Caki2 (cell line): ENCODE measurements at places on chromosomes 12 and 14.

DNA sequence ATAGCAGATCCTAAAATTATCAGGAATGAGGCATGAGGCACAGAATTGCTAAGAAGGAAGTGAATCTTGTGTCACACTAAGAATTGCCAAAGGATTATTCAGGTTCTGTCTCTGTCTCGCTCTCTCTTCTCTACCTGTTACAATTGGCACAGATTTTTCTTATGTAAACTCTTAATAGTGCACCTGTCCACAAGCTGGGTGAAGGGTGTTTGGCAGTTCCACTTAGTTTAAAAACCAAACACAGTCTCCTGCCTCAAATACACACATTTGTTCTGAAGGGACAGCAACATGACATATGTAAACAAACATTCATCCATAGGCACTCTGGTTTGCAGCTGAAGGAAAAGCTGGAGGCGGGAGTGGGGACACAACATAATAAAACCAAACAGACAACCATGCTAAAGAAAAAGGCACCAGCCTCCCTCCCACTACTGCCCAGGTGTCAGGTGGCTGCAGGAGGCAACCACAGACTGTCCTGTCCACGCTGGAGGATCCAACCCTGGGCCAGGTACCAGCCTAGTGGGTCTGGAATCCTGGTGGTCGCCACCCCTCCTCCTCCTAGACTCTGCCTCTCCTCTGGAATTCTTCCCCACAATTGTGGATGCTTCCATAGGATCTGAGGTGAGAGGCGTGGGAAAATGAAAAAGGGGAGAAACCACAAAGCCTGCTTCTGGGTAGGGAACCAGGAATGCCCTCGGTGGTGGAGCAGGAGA is 81.2 kb downstream of the TMEM260 start:
- no peak for DNase-seq

- no peak for DNase-seq
These were observed 9.9 kb upstream of the CEP83 start for GRCh38 chr12:94469522-94469921.

GRCh38 chr12:116749884-116750283 is 11.8 kb downstream of the RNFT2 start:
- no peak for DNase-seq

DNA sequence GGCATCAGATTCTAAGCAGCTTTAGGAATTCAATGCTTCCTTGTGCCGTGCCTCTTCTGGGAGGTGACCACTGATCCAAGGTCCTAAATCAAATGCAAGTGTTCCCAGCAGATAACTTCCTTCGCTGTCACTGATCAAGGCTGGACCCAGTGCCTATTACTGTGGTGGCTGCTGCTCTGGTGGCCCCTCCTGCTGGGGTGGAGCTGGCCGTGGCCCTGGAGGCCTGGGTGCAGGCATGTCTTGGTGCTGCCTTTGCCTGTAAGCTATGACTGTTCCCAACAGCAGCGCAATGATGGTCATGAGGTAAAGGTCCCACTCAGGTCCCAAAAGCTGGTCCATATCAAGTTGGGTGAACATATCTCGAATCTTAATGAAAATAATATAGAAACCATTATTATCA is 56.8 kb downstream of the SEL1L start:
- no peak for DNase-seq

DNA sequence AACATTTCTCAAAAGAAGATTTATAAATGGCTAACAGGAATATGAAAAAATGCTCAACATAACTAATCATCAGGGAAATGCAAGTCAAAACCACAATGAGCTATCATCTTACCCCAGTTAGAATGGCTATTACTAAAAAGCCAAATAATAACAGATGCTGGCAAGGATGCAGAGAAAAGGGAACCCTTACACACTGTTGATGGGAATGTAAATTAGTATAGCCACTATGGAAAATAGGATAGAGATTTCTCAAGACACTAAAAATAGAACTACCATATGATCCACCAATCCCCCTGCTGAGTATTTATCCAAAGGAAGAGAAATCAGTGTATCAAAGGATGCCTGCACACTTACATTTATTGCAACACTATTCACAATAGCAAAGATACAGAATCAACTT is 58.3 kb downstream of the GUCY2C start:
- no peak for DNase-seq

- DNase-seq = no peak
These were observed 17.3 kb upstream of the CHGA start for GRCh38 chr14:92905667-92906066.

GRCh38 chr14:21136024-21136423 is 19.8 kb downstream of the OR5AU1 start:
- no peak for DNase-seq

DNA sequence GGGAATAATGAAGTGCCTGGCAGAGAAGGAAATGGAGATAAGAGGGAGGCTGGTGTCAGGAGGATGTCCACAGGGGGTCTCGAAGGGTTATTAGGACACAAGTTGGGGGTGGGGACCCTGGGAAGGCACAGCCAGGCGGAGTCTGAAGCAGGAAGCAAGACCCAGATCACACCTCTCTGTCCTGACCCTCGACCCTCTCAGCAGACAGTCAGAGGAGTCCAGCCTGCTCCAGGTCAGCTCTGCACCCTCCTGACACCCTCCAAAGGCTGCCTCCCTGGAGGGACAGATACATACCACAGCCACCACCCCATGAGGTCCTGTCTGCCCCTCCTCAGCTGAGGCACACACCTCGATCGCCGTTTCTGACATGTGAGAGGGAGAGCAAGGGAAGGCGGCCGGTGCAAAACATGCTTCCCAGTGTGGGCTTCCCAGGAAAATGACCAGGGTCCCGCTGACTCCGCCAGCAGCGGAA is 9.0 kb downstream of the BCL11B start:
- DNase-seq = no peak

DNA sequence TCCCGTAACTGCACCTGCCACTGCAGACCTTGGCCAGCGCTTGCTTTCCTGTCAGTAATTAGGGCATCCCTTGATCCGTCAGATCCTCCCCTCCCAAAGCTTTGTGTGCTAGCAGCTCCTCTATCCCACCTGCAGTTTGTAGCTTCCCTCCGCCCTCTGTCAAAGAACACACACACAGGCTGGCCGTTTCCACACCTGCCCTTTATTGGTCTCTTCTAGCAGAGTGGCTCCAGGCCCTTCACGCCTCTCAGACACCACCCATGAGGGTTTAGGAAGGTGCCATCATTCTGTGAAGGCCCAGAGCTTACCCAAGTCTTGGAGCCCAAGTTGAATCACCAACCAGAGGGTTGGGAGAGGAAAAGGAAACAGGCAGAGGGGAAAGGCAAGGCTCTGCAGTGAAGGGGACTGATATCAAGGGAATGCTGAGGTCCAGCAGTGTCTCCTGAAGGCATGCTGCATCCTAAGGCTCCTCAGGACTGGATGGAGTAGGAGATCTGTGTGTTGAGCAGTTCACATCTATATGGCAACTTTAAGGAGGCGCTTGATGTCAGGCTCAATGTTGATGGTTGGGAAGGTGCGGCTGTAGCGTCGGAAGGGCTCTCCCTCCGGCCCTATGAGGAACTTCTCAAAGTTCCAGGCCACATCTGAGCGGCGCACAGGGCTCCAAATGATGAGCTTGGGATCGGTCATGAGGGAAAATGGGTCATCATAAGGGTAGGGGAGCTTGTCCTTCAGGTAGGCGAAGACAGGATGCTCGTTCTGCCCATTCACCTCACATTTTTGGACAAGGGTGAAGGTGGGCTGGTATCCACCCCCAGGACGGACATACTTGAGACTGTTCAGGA is 3.4 kb downstream of the GPX2 start:
- DNase-seq = no peak

- peak; percentile 47 for DNase-seq
These were observed 62.2 kb downstream of the PPP1R36 start for GRCh38 chr14:64612021-64612380.

DNA sequence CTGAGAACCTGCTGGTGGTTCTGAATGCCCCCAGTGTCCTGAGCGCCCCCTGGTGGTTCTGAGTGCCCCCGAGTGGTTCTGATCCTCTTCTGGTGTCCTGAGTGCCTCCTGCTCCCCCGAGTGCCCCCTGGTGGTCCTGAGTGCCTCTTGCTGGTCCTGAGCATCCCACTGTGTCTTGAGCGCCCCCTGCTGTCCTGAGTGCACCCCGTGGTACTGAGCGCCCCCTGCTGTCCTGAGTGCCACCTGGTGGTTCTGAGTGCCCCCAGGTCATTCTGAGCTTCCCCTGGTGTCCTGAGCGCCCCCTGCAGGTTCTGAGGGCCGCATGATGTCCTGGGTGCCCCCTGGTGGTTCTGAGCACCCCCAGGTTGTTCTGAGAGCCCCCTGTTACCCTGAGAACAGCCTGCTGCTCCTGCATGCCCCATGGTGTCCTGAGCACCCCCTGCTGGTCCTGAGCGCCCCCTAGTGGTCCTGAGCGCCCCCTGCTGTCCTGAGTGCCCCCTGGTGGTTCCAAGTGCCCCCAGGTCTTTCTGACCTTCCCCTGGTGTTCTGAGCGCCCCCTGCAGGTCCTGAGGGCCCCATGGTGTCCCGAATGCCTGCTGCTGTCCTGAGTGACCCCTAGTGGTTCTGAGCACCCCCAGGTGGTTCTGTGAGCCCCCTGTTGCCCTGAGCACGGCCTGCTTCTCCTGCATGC is 1165.4 kb downstream of the TMEM121 start:
- DNase-seq = no peak

- DNase-seq = no peak
These were observed 208.7 kb downstream of the KITLG start for GRCh38 chr12:88371416-88372183.

DNA sequence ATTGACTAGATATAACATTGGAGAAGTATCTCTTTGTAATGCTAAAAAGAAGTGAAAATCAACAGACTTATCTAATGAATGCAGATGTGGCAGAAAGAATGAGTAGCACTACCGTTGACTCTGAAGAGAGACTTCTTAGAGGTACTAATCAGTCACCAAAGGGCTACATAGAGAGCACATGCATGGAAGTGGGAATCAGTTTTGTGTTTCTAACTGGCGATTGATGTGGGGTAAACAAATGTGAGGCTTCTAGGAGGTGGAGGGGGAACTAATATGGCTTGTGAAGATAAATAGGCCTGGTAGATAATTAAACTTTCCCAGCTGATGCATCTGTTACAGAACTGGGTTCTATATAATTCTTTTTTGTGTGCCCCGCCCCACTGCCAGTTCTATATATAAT is 10.5 kb downstream of the COCH start:
- DNase-seq = no peak

GRCh38 chr12:18296201-18296908 is 35.0 kb downstream of the PIK3C2G start:
- DNase-seq = no peak

- no peak for DNase-seq
These were observed 107.8 kb downstream of the GCH1 start for GRCh38 chr14:54794796-54795195.

DNA sequence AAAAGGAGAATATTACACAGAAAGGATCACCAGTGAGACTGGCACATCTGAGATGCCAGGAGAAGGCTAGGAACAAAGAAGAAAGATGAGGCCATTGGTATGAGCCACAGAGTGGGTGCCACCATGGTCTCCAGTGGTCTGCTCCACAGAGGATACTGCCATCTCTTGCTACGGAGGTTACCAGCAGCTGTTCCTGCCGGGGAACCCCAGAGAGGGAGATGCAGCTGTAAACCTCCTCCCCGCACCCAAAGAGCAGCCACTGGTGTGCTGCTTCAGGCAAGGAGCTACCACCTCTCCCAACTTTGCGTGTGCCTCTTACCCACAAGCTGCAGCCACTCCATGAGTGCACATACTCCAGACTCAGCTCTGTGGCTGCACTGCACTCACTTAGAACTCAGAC is 201.5 kb upstream of the RTL1 start:
- no peak for DNase-seq

- no peak for DNase-seq
These were observed 12.5 kb downstream of the FGF6 start for GRCh38 chr12:4432878-4433744.
